ENCODE measurements at places on chromosomes 11 and 22. TPM values are rescaled to one million over a fixed set of nuclear protein-coding genes. Genes with fewer than 3 reads are reported as not detected.

DNA sequence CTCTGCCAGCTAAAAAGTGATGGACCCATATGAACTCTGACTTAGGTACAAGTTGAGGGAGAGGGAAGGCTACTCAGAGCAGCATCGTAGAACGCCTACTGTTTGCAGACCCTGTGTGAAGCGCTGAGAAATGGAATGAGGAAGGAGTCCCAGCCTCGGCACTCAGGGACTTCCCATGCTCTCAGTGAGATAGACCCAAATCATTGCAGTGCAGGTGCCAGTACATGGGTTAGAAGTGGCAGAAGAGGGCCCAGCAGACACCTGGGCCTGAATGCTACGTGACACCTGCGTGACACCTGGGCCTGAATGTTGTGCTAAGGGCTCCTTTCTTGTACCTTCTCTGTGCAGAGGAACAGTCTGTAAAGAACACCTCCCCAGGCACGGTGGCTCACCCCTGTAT, 2.6 kb upstream of the PDGFB start:
- no peak for DNase-seq

- no peak for DNase-seq
These were observed 128.5 kb downstream of the MIAT start for GRCh38 chr22:26785932-26786331.

DNA sequence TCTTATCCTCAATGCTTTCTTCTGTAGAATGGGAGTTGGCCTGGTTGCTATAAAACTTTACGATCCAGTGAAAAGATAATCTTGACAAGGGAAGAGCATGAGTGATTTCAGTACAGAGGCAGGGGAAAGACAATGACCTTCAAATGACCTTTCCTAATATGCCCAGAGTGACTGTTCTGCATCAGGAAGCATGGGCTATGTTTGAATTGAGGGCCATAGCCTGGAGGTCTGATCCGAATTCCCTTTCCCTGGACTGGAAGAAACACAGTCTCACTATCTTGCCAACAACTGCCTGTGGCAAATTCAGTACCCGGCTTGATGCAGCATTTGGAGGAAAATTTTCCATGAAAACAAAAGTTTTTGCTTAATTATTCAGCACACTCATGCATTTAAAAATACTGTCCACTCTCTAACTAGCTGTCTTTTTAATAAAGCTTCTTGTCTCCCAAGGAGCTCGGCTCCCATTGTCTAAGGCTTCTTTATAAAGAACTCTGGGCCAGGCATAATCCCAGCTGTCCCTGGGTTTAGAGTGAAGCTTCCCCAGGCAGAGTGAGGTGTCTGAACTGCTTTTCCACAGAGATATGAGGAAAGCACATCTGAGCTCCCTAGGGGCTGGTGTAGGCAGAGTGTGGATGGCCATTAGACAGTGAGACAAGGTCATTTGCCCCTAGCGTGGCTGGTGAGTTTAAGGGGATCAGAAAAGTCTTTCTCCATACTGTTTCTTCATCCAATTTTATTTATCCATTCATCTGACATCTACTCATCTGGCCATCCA, 132.7 kb upstream of the CADM1 start:
- DNase-seq, result no peak

DNA sequence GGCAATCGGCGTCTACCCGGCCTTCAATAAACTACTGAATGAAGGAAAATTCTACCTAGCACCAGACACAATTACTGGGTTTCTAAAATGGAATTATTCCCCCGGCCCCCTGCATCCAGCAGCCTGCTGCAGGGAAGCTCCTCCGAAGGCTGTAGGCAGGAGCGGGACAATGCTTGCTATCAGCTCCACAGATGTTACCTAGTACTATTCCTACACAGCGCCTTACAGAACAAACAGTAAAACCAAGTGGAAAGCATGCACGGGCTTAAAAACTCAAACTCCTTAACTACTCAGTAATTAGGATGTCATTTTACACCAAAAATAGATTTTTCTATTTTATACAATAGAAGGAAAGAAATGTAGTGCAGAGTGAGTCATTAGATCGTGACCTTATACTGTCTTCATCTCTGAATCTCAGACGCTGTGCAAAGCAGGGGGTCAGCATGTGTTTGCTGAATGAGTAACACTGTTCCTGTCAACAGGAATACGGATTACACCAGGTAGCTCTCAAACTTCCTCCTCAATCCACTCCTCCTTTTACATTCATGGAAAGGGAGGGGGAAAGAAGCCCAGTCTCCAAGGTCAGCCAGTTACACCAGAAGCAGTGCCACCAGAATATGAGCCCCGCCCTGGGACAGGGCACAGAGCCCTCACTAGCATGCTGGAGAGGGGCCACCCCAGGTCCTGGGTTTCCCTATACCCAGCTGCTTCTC, 74.9 kb downstream of the PACSIN2 start:
- DNase-seq, result no peak

GRCh38 chr11:6640985-6641701, 14.5 kb downstream of the DCHS1 start:
- no peak for DNase-seq

- no peak for DNase-seq
These were observed 372.4 kb downstream of the NXPE2 start for GRCh38 chr11:115050756-115051155.

MFRP gene
- not detected for total RNA-seq

Data from epithelial cell of proximal tubule (primary cell).